HuH-7 (cell line): ENCODE measurements at places on chromosomes 13 and 19.

- peak; percentile 39 for DNase-seq
These were observed 1.1 kb downstream of the INTS6 start for GRCh38 chr13:51451467-51452360.

GRCh38 chr19:40608240-40608621 is 7.1 kb downstream of the LTBP4 start:
- no peak for DNase-seq

- DNase-seq = no peak
These were observed 478.4 kb downstream of the TSHZ3 start for GRCh38 chr19:30870876-30871275.

DNA sequence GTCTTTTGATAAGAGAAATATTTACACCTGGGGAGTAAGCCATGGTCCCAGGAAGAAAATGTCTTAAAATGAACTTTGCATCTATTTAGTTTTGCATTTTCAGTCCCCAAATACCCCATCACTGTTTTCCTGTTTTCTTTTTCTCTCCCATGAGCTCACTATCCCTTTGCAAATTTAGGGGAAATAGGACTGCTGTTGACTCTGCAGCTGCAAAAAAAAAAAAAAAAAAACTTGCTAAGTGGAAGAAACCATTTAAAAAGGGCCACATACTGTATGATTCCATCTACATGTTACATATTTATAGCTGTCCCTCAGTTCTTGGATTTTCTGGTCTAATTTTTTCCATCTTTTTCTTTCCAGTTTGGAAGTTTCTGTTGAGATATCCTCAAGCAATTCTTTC is 98.2 kb upstream of the SERP2 start:
- DNase-seq = no peak

- DNase-seq = no peak
These were observed 78.3 kb downstream of the ELF1 start for GRCh38 chr13:40940841-40941240.

DNA sequence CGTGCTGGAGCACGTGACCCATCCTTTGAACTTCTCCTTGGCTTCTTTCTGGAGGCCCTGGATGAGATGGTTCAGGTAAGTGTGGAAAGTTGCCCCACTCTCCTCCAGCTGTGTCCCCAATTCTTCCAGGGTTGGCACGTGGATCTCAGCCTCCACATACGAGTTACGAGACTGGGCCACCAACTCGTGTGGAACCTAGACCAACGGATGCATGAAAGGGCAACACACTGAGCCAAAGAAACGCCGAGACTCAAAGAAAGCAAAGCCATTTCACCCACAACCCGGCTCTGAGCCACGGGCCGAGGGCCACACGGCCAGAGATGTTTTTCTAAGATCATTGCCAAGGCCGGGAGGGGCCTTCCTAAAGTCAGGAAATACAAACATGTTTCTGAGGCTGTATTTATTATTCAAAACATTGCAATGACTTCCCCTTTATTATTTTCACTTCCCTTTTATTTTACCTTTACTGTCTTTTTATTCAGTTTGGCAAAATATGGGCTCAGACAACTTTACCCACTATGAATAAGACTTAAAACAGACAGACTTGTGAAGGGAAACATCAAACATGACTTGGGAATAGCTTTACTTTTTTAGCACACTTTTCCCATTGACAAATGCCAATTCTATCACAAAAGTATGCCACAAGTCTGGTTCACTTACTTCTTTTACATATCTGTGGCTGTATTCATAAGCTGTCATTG is 94.6 kb downstream of the KL start:
- DNase-seq = no peak

DNA sequence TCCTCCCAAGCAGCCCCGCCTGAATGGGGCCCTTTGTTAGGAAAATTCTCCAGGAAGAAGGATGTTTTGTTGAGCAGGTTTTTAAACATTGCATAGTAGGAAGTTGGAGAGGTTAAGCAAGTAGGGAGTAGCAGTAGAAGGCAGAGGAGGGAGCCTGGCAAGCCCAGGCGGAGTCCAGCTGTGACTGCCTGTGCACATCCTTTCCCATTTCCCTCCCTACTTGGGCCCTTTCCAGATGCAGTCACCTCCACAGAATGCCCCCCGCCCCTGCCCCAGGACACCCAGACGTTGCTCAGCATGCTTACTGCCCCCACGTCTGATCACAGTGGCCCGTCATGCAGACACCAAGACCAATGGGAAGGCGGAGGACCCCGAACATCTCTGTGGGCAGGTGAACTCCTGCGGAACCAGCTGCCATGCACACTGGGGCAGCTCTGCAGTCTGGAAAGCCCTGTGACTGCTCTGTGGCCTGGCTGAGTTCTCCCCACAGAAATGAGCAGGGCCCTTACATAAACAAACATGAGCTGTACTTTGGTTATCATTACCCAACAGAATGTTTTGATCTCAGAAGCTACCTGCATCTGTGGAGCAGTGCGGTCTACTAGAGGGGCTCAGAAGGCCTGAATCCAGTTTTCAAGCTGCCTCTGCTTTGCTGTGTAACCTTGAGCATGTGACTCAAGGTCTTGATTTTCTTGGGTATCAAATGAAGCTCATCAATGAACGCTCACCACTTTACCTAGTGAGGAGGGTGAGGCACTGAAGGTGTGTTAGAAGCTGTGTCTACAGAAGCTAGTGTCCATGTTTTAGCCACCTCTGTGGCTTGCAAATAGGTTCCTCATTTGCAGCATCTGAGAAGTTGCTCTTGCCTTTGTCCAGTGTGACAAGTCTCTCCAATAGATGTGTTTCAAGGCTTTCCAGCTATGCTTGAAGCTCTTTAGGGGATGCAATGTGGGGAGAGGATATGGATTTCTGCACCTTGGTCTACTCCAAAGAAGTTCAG is 84.2 kb downstream of the TNFRSF19 start:
- peak; percentile 52 for DNase-seq

DNA sequence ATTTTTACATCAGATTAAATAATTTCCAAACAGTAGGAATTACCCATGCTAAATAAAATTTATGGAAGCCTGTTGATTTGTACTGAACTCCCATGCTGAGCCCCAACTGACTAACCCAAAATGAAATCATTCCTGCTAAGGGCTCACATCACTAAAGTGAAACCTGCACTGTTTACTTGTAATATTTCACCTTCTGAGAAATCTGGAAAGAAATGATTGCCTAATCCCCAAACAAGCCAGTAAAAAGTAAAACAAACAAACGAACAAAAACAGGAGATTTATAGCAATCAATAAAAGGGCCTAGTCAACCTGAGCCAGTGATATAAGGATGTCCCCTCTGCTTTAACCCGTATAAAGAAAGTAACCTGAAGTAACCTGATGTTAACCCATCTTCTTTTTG is 1599.8 kb downstream of the OLFM4 start:
- DNase-seq = no peak

GRCh38 chr13:93811071-93811737 is 584.6 kb downstream of the GPC6 start:
- DNase-seq = no peak

- DNase-seq = peak; percentile 98
These were observed 4.5 kb downstream of the TPRX2 start for GRCh38 chr19:47863514-47863936.

- no peak for DNase-seq
These were observed 16.0 kb downstream of the NAPSA start for GRCh38 chr19:50349277-50350057.

GRCh38 chr19:6568010-6568526 is 22.9 kb downstream of the CD70 start:
- DNase-seq = no peak

DNA sequence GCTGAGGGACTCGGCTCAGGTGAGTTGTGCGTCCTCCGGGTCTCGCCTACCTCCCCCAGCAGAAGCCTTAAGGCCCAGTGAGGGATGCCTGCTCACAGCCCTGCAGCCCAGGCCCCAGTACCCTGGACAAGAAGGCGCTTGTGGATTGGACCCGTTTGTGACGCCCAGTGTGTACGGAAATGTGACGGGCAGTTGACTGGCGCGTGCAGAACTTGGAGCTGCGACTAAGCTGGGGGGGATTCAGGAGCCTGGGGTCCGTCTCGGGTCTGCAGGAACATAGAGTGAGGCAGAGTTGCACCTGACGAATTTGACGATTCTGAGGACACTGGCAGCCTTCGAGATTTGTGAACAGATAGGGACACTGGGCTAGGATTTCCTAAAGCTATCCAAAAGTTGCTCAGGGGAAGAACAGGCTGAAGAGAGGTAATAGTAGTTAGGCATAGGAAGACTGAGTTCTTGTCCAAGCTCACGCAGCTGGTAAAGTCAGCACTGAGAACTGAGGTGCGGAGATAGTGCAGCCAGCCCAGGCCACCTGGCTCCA is 519 bp downstream of the ZNF551 start:
- DNase-seq = no peak

DNA sequence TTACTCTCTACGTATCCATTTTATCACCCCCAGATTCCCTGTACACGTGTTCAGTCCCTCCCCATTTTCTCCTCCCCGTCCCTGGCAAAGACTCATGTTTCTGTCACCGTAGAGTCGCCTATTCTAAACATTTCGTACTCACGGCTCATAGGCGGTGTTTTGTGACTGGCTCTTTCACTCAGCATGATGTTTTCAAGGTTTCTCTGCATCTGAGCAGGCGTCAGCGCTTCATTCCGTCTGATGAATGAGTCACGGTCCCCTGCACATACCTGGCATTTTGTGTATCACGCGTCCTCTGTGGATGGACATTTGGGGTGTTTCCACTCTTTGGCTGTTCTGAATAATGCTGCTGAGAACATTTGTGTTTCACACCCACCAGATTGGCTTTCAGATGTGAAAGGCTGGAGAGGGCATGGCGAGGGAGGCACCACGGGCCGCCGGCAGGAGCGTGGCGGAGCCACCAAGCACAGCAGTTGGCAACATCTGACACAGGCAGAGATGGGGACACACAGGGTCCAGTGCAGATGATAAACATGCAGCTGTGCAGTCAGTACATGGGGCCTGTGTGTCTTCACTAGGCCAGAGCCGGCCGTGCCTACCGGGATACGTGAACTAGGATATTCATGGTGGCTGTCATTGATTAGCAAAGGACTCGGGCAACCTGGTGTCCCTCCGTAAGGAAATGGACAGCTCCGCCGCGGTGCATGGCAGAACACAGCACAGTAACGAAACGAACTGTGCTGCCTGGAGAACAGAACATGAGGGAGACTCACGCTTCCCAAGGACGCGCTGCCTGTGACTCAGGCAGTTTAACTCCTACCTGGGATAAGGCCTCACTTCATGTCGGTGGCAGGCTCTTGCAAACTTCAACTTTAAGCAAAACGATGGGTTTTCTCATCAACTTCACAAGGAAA is 117.2 kb downstream of the ATP11A start:
- no peak for DNase-seq

DNA sequence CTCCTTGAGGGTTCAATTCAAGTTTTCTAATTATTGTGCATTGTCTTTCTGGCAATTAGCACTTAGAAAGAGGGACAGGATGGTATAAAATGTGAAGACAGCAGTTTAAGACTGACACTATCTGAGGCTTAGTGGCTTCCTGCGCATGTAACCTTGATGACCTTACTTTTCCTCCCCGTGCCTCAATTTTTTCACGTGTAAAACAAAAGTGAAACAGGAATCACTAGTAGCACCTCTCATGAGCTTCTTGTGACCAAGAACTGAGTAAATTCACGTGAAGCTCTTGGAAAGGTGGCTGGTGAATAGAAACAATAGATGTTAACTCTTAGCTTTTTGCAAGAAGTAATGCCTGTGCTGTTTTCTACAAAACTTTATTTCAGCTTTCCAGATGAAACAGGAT is 233.9 kb downstream of the LMO7 start:
- no peak for DNase-seq

GRCh38 chr19:23992348-23992747 is 77.7 kb downstream of the ZNF726 start:
- DNase-seq = no peak

- no peak for DNase-seq
These were observed 10.1 kb upstream of the CD22 start for GRCh38 chr19:35318679-35319448.

DNA sequence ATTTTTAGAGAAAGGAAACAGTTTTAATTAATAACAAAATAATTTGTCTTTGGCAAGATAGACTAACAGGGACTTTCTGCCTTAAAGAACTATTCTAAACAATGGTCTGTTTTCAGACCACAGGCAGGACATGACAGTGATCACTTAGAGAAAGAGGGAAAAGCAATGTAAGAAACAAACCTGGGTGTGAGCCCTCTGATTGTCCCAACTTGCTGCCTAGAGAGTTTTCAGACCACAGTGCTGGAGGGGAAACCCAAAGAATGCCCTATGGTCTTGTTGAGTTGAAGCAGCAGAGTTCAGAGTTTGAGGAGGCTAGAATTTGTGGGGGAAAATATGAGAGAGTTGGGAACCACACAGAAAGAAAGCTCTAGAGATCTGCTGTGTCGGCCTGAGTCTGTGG is 38.1 kb downstream of the DGKH start:
- no peak for DNase-seq

GRCh38 chr13:52929846-52930245 is 81.4 kb upstream of the PCDH8 start:
- DNase-seq = no peak

GRCh38 chr13:65677906-65678305 is 1552.2 kb downstream of the PCDH9 start:
- DNase-seq = no peak

GRCh38 chr19:44525721-44526430 is 3.6 kb downstream of the CEACAM20 start:
- no peak for DNase-seq

DNA sequence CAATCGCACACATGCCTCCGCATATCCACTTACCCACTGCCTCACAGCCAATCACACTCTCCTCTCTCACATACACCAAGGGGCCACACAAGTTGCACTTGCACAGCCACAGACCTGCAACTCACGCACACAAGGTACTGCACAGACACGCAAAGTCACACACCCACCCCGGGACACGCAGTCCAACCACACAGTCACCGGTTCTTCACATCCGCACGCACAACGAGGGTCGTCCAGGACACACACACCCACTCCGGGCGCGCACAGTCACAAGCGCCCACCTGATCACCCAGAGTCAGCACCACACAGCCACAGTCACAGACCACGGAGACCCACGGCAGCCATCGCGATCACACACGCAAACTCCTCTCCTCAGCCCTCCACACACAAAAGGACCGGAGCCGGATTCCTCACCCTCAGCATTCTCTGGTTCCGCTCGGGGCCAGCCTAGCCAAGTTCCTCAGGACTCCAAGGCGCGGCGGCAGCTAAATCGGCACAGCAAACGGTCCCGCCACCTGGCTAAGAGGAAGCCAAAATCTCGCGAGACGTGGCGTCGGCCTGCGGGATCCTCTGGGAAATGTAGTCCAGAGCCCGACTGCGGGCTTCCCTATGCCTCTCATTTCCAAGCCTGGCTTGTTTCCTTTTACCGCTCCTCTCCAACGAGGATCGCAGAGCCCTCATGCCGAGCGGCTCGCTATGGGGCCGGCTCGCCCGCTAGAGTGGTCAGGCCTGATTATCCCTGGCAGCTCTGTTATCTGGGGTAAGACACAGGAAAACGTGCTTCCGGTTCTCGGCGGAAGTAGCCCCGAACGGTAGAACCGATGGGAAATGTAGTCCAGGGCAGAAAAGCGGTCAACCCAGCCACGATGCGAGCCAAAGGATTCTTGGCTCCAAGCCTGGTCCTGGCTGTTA is at the start of gene ZNF850:
ZNF850 (minus strand) TSS at position 497 of the 912 bp plus-strand sequence. CDS start 10,201 bp downstream, outside the sequence.
- peak; percentile 96 for DNase-seq

- DNase-seq = peak; percentile 87
These were observed at the start of gene ZNF865 for GRCh38 chr19:55605637-55606470. ZNF865 (plus strand) TSS chr19:55605647; CDS start chr19:55613619, 7,972 bp downstream.
